ENCODE measurements at places on chromosomes 6 and 20. TPM values are rescaled to one million over a fixed set of nuclear protein-coding genes. Genes with fewer than 3 reads are reported as not detected.

DNA sequence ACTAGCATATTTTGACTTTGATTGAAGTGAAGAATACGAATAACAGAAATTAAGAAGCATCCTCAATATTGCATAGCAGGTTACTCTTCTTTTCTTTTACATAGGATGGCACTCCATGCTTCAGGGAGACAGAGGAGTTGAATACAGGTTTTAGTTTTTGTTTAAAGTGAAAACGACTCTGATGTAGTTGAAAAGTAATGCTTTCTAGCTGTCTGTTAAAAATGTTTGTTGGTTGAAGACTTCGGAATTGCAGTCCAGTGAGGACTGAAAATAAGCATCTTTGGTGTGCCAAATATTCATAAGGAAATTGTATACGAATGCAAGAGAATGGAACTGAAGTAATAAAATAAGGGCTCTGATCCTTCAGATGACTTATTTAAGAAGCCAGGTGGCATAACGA, 618 bp upstream of the SLC16A10 start:
- no peak for DNase-seq

GRCh38 chr20:12255461-12255970, 337.8 kb downstream of the BTBD3 start:
- DNase-seq, result no peak

DNA sequence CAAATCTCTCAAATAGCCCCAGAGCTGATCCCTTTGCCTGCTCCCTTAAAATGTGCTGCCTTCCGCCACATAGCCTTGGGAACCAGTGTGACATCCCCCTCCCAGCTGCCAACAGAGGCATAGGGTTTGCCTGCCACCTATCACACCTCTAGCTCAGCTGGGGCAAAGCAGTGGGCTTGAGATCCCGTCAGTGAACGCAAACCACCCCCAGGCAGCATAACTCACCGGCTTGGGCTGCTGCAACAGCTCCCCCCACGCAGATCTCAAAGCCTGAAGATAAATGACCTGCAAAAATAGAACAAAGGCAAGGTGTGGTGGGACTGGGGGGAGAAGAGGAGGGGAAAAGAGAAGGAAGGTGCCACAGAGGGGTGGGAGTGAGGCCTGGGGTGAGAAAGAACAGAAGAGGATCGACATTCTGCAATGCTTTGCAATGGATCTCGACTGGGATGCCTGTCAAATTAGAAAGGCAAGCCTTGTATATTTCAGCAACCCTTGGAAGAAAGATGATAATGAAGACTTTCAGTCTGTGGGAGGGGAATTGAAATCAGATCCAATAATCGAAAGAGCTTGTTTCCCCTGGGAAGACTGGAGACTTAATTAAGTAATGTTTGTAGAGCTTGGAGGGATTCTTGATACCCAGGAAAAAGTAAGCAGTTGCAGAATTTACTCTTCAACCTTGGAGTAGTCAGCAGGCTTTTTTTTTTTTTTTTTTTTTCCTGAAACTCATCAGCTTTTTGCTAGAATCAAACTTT, 1.3 kb downstream of the PDYN start:
- no peak for DNase-seq

DNA sequence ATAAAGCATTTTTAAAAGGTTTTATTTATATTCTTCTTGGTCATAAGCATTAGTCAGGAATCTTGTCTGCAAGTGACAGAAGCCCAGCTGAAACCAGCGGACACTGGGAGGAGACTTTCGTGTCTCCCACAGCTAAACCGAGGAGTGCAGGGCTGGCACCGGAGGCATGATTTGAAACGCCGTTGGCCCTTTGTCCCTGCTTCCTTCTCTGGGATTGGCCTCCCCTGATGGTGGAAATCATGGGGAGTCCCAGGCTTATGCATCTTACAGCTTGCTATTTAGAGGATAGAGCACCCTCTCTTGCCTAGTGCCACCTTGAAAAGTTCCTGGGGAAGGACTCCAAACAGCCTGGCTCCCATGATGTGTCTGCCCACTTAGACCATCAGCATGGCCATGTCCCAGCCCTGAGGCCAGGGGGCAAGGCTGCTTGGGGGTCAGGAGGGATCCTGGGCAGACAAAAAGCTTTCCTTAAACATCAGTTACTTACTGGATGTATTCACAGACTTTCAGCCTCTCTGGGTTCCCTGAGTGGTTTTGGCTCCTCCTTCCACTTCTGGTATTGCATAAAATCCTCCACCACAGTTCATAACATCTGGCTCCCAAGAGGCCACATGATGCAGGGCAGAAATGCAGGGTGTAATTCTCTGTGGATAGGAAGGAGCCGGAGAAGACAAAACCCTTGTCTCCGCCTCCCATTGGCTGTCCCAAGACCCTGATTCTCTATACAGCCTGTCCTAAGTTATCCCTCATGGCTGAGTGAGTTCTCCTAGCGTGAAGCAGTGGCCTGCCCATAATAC, 49.3 kb upstream of the INSM1 start:
- DNase-seq, result no peak

DNA sequence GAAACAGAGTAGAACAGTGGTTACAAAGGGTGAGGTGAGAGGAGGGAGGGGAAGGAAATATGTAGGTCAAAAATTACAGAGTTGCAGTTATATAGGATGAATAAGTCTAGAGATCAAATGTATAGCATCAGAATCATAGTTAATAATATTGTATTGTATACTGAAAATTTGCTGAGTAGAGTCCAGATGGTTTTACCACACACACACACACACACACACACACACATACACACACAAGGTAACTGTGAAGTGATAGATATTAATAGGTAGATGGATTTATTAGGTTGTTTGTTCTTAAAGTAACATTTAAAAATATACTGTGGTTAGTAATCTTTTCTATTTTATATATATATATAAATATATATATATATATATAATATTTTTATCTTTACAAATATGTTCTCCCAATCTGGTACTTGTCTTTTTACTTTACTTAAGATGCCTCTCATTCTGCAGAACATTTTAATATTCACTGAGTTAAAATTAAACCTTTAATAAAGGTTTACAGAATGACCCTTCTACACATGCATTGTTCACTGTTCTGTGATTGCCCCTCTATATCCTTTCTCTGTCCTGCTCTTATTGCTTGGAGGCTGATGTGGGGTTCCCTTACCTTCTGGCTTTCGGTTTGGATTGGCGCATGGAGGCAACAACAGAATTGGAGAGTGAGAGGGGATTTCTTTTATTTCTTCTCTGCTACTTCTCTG, 408 bp downstream of the PTCHD4 start:
- DNase-seq, result no peak

GRCh38 chr6:40937491-40937890, 101.5 kb downstream of the UNC5CL start:
- DNase-seq, result no peak

DNA sequence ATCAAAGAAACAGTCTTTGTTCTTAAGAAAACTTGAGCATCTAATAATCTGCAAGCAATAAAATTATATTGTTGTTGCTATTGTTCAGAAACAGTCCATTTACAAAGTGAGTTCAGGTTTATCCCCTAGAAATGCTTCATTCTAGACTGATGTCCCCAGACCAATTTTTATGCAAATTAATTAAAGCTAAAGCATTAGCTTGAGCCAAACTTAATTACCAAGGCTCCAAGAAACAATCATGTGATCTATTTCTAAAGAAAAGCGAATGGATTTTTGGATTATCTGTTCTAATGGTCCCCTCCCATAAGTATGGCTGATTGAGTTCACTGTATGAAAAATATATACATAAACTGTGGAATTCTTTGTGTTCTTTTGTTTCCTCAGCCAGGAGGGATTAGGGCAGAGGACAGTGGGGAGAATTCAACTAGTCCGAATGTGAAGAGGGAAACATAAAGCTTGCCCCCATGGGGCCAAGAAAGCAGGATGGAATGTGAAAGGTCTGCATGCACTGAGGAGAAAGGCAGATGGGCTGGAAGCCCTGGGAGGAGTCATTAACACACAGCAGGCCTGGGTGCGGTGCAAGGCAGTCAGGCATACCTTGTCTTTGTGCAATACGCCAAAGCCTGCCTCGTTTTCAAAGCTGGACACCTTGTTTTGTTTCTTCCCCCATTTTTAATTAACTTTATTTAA, 597.1 kb downstream of the KIF16B start:
- no peak for DNase-seq

DNA sequence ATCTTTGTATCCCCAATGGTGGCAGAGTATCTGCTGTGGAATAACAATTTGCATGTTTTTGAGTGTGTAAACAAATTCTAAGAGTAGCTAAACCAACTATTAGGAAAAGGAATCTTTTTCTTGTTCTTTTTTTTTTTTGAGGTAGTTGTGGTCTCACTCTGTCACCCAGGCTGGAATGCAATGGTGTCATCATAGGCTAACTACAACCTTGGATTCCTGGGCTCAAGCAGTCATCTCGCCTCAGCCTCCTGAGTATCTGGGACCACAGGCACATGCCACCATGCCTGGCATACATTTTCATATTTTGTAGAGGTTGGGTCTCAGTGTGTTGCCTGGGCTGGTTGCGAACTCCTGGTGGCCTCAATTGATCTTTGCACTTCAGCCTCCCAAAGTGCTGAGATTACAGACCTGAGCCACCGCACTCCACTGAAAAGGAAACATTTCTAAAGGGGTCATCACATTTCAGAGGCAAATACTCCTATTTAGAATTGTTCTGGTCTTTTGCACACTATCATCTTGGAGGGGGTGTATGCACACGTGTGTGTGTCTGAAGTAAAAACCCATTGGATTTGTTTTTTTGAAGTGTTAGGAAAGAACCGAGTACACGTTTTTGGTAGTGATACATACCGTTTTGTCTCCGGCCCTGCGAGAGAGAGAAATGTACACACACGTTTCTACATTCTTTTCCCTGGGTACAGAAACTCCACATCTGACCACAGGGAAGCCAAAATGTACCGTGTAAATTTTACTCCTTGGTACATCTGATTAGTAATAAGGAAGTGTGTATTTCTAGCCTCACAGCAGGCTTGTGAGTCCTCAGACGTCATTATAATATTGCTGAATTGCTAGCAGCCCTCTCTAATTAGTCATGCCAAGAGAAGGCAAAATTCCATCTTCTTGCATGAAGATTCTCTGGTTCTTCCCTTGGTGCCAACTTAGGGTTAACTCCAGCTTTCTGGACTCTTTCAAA, 183.6 kb downstream of the JARID2 start:
- DNase-seq, result no peak

DNA sequence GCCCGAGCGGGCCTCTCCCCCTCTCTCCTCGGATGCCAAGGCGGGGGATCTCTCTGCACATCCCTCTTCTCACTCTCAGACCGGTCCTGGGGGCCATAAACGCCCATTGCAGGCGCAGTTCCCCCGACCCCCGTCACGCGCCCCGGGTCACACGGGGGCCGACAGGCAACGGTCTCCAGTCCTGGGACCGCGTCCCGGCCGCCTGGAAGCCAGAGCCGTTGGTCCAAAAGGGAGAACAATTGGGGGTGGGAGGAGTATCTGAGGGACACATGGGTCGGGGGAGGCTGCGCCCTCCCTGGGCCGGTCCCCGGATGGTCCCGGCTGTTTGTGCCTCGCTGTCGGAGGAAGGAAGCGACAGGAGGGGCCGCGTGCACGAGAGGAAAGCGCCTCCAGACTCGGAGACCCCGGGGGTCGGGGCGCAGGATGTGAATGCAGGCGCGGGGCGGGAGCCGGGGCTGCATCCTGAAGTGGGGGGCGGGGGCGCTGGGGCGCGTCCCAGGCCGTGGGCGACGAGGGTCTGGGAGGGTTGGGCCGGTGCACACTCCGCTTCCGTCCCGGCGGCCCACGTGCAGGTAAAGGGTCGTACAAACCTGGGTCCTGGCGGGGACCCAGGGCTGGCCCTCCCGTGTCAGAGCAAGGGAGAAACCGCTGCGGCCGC, 903 bp downstream of the SLC4A11 start:
- no peak for DNase-seq

The ZSCAN23 gene
- 1.6 TPM for total RNA-seq

The RHAG gene
- total RNA-seq, result 0.32 TPM

The SLC22A23 gene
- 2.4 TPM for total RNA-seq

The TRERF1 gene
- total RNA-seq, result 19.5 TPM

The MAP7 gene
- total RNA-seq, result 0.21 TPM

The TRIM15 gene
- total RNA-seq, result not detected

All from GM12878 (cell line).